OCI-M1 (cell line): ENCODE measurements at places on chromosomes 7 and 10.

DNA sequence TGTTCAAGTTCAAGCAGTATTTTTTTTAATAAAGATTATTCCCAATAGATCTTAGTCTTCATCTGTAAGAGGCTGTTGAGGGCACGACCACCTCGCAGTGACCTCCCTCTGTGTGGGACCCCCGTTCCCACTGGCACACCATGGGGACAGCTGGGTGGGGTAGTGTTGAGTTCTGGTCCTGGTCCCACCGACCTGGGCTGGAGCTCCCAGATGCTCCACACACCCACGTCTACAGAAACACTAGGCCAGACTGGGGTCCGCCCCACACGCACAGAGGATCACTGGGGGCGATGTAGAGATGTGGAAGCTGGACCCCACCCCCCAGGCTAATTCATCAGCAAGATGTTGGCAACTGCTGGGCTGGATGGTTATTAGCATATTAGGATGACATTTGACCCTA, 623.6 kb downstream of the PTPRN2 start:
- DNase-seq, result no peak

DNA sequence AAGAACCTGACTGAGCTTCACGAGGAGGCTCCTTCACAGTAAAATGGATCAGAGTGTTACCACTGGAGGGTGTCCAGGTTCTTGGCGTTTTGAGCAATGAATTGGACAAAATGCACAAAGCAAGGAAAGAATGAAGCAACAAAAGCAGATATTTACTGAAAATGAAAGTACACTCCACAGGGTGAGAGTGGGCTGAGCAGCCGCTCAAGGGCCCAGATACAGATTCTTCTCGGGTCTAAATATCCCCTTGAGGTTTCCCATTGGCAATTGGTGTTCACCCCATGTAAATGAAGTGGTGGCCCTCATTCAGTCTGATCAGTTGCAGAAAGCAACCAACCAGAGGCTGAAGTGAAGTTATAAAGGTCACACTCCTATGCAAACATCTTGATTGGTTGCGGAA, 214.7 kb upstream of the SH2B2 start:
- no peak for DNase-seq

DNA sequence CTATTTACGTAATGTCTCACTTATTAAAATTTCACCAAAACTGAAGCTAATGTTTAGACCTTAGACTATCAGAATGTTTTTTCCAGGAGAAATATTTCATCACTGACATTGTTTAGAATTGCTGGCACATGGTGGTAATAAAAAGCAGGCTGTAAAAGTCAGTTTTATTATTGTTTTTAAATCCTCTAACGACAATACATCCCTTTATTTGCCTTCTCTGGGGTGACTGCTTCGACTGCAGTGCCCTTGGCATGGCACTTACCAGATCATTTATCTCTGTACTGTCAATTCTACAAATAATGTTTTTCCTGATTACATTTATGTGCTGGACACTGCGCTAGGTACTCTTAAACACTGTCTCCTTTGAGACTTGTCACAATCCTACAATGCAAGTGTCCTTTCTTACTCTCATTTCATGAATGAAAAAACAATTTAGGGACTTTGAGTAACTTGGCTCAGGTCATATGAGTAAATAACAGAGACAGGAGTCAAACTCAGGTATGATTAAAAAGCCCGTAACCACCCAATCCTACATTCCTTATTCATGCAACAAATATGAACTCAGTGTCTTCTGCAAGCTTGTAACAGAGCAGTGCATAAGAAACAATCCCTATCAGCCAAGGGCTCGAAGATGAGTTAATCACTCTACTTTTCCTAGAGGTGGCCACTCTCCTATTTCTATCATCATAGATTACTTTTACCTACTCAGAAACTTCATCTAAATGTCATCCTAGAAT, 5.6 kb upstream of the ING3 start:
- DNase-seq, result no peak

GRCh38 chr7:45658716-45659495, 84.7 kb downstream of the ADCY1 start:
- no peak for DNase-seq

- DNase-seq, result no peak
Measured at GRCh38 chr10:101646364-101646763, 48.6 kb downstream of the FBXW4 start.

DNA sequence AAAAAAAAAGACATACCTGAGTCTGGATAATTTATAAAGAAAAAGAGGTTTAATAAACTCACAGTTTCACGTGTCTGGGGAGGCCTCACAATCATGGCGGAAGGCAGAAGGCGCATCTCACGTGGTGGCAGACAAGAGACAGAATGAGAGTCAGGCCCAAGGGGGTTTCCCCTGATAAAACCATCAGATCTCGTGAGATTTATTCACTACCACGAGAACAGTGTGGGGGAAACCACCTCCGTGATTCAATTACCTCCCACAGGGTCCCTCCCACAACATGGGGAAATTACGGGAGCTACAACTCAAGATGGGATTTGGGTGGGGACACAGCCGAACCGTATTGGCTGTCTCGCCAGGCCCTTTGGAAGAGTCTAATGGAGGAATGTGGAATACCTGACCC, 9.0 kb upstream of the MAFK start:
- no peak for DNase-seq

DNA sequence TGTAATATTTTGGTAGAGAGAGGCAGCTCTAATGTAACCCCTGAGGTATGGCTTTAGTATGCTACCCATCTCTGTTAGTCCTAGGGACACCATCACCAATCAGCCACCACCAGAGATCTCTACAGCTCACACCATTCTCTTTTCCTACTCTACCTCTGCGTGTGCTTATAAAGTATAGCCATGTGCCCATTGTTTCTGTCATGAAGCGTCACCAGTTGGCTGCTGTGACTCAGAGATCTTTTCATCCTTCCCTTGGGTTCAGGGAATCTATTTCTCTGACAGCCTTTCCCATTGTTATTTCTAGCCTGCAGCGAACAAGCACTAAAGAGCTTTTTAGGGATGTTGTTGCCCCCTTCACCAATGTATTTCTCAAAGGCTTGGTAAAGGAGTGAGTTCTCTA, 103.3 kb downstream of the TPST1 start:
- DNase-seq, result no peak

- DNase-seq, result peak; percentile 78
Measured at GRCh38 chr10:103416436-103417147, 20.2 kb downstream of the PDCD11 start.

GRCh38 chr7:82539969-82540368, 96.4 kb upstream of the CACNA2D1 start:
- no peak for DNase-seq

DNA sequence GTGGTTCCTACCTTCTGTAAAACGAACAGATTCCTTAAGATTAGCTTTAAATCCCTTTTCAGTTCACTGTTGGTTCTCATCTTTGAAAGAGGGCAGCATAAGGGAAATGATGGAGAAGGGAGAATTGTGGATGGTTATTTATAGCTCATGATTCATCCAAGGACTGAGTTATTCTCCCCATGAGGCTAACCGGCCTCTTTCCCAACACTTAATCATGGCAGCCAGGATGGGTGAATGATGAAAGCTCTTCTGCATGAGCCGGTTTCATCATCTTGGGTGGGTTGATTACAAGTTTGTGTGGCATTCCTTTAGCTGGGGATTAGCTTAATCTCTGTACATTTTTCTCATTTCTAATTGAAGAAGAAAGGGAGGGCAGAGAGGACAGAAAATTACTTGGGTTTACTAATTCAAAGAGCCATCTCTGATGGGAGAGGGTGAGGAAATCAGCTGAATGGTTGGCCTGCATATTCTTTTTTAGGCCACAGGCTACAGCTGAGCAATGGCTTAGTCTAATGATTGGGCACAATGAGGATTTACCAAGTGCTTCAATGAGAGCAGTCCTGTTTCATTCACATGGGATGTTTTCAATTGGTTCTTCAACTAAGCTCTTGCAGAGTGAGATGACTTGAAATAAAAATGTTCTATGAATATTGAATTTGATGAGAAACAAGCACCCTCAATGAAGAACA, 250.0 kb downstream of the BMPER start:
- no peak for DNase-seq

- DNase-seq, result no peak
Measured at GRCh38 chr7:28105234-28105633, 75.4 kb downstream of the JAZF1 start.

DNA sequence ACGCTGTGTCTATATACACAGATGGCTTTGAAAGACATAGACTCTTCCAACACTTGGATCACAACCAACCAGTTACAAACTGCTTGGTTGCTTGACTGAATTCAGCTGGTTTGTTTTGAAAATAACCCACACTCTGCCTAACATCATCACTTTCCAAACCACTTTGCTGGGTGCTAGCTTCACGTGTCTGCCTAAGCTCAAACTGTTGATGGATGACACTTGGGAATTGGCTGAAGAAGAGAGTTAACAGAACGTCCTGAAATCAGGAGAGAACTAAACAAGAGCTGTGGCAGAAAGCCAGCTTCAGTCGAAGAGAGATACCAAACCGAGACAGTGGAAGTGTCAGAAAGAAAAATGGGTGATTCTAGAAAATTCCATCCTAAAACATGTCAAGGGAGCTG, 420.8 kb upstream of the AUTS2 start:
- DNase-seq, result no peak

GRCh38 chr7:43296306-43296705, 183.9 kb downstream of the HECW1 start:
- no peak for DNase-seq

DNA sequence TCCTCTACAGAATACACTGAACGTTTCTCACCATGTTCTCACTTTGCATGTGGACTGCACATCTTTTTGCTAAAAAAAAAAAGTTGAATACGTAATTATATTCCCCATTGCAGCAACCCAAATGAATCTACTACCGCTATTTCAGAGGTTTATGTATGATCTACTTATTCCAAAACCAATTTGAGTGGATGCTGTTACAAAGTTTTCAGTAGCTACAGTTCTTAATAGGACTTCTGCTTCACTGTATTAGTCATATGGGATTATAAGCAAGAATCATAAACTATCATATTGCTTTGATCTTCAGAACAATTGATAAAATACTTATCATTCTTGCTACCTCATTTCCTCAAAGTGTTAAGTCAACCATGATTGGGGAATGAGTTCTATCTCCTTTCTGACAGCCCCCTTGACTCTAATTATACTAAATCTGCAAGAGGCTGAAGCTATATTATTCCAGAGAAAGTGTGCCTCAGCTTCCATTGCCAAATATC, 257.0 kb downstream of the PARD3 start:
- no peak for DNase-seq

- no peak for DNase-seq
Measured at GRCh38 chr7:27156916-27157701, 634 bp upstream of the HOXA7 start.

GRCh38 chr10:129523723-129524316, 56.8 kb downstream of the MGMT start:
- no peak for DNase-seq
